Dorsolateral prefrontal cortex (tissue), 122 donors: ENCODE measurements at places on chromosomes 2 and 18.

DNA sequence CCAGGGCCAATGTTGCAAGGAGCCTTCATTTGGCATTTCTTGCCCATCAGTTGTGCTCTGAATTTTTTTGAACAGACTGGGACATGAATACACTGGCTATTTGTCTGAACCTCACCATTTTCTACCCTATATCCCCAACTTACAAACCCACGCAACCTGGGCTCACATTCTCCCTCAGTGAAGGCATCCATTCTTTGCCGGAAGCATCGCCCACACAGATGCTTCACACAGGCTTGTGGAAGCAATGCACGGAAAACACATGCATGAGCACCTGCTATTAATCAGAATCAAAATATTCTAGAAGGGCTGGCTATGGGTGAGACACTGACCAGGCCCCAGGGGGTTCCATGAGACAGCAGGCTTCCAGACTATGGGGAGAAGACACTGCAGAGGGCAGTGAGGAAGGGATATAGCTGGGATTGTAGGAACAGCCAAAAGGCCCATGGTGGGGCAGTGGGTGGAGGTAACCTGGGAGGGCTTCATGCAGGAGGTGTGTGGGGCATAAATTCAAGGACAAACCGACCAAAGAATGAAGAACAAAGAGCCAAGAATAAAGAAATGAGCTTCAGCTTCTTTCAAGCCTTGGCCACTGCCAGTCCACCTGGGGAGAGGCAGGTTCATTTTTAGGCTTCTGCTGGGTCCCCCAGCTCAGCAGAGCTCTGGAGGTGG, 261.5 kb downstream of the CELF4 start:
- DNase-seq, result peak; percentile 61

GRCh38 chr2:128591861-128592822, 273.5 kb upstream of the HS6ST1 start:
- no peak for DNase-seq

DNA sequence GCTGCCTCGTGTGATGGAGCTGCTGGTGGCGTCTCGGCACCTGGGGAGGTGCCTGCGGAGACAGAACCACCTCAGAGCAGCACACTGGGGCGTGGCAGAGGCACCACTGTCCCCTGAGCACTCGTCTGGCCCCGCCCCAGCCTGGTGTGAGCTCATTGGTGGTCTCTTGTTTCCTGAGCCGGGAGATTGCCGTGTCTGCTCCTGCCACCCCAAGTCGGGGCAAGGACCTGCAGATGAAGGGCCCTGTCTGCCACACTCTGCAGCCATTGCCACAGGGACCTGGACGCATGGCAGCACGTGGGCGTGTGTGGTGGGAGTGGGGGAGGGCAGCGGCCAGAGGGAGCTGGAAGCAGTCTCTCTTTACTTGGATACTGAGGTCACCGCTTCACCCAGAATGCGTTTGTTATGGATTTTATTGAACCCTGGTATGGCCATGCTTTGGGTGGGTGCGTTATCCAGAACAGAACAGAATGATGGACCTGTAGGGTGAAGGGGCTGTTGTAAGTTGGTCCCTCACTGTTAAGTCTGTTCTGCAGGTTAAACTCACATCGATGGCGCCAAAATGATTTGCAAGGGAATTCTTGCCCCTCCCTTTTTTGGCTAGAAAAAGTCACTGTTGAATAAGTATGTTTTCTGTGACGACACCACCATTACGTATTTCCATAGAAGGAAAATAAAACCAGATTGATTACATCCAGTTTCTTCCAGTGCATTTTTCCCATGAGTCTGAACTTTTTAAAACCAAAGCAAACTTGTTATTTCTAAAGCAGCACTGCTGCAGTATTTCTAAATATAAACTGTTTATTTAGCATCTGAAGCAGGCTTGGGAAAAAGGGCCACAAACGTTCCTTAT, 92.0 kb downstream of the USP40 start:
- DNase-seq, result no peak

DNA sequence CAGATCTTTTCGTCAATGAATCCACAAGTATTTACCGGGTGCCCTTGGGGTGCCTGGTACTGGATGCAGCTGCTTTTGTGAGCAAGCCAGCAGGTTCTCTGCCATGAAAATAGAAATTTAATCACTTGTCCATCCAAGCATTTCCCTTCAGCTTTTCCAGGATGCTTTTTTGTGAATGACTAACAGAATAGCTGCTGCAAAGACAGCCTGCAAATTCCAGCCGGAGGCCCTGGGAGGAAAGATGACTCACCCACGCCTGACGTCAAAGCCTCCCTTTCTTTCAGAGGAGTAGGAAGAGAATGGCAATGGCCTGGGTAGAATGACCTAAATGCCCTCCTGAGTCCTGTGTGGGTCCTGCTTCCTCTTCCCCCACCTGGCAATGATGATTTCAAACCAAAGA, 111.9 kb downstream of the AP1S3 start:
- peak; percentile 62 for DNase-seq

GRCh38 chr2:15750822-15751329, 159.2 kb downstream of the DDX1 start:
- no peak for DNase-seq
